ENCODE measurements at places on chromosomes 3 and 15.

- no peak for DNase-seq
Measured at GRCh38 chr15:38860253-38860652, 295.6 kb upstream of the RASGRP1 start.

DNA sequence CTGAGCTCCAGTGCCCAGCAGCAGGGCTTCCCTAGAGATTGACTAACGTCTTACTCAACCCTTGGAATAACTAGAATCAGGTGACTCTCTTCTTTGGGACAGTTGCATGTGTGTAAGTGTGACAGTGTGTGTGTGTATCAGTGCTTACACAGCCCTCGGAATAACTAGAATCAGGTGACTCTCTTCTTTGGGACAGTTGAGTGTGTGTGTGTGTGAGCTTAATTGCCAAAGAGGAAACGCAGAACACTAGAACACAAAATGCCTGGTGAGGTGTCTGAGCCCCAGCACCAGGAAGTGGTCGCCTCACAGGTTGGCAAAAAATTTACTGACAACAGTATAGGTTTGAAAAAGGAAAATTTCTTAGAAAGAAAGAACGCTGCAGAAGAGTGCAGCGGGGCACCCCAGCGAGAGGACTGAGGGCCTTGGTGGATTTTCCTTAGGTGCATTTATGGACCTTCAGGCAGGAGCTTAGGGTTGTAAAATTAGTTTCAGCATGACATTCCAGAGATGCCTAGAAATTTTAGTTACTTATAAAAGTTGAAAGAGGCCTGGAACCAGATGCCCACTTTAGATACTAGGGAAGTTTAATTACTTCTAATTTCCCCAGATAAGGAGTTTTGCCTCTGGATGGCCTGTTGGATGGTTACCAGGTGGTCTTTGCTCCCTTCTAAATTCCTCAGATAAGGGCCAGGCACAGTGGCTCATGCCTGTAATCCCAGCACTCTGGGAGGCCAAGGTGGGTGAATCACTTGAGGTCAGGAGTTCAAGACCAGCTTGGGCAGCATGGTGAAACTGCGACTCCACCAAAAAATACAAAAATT lies 3.7 kb upstream of the WDR82 start:
- DNase-seq = peak; percentile 30

GRCh38 chr3:155656466-155656865 lies 88.4 kb downstream of the PLCH1 start:
- no peak for DNase-seq

- no peak for DNase-seq
Measured at GRCh38 chr3:139674571-139675260, 3.1 kb downstream of the NMNAT3 start.

DNA sequence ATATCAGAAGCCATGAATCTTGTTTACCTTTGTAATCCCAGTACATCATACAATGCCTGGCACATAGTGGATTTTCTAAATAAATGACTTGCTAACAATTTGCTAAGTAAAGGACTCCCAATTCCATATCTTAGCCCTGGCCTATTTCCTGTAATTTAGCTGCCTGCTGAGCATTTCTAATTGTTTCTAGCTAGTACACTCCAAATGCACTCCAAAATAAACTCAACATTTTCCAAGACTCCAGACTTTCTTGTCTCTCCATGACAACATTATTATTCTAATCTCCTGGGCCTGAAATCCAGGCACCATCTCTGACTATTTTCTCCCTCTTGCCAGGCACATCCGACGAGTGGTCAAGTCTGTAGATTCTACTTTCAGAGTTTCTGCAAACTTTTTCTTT lies 773.5 kb downstream of the SQOR start:
- no peak for DNase-seq

- DNase-seq = no peak
Measured at GRCh38 chr3:77065750-77066149, 25.9 kb downstream of the ROBO2 start.

Data from activated T-helper 1 cell treated with Interleukin-2 at 50 U/mL for 16 hours (primary cell).